ENCODE measurements at places on chromosomes 1 and 21.

- DNase-seq = no peak
Observed at GRCh38 chr1:47703156-47703825, 265.4 kb downstream of the FOXD2 start.

- no peak for DNase-seq
Observed at GRCh38 chr1:157575744-157576143, 22.1 kb downstream of the FCRL4 start.

GRCh38 chr1:162389021-162389818 lies 7.7 kb downstream of the C1orf226 start:
- no peak for DNase-seq

- no peak for DNase-seq
Observed at GRCh38 chr1:119000371-119001180, 12.4 kb upstream of the TBX15 start.

DNA sequence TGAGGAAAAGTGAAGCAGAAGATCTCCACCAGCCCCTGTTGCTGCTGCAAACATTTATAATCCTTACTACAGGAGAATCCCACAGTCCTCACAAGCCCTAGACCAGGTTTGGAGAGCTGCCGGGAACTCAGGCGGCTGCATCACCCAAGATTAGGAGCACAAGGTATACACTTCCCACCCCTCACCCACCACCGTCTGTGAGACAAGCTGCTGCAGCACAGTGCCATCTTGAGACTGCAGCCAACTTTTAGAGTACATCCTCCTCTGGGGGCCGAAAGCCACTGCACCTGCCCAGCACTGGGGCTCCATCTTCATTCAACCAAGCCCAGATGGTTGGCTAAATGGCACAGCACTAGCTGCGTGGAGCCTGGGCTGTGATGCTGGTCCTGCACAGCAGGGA lies 13.8 kb downstream of the OLFML3 start:
- no peak for DNase-seq

GRCh38 chr1:117735045-117735992 lies 129.5 kb downstream of the TENT5C start:
- DNase-seq = no peak

DNA sequence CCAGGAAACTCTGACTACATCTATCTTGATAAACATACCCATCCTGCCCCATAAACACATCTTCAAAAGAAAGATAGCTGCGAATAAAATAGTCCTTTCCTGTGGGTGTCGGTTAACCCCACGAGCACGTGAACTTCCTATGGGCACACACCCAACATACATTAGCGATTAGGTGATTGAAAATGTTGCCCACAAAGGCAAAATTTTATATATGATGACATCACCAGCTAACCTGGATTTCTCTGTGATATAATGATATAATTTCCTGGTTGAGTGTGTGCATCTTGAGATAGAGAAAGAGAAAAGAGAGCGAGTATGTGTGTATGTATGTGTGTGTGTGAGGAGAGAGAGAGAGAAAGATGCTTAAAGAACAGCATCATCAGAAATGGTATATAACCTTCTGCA lies 296.1 kb downstream of the PTPRC start:
- DNase-seq = peak; percentile 39

GRCh38 chr1:212774584-212774983 lies 17.0 kb downstream of the NSL1 start:
- no peak for DNase-seq

GRCh38 chr1:214364786-214365295 lies 83.9 kb downstream of the SMYD2 start:
- DNase-seq = no peak

GRCh38 chr1:5885471-5886139 lies 106.6 kb downstream of the NPHP4 start:
- no peak for DNase-seq

DNA sequence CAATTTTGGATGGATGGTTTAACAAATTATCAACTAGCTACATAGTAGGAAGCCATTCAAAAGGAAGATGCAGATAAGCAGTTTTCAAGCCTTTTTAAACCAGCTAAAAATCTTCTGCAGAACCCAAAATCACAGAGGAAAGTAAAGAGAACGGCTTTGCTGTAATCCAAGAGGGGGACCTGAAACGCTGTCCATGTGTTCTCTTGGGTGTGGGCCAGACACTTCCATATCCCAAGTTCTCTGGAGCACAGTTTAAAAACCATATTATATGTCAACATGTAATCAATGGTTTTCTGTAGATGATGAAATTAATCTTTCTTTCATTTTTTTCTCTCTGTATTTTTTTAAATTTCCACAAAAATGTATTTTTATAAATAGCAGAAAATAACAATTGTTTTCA lies 90.5 kb downstream of the SELENOF start:
- no peak for DNase-seq

- no peak for DNase-seq
Observed at GRCh38 chr1:37797750-37798345, 4.2 kb downstream of the MANEAL start.

DNA sequence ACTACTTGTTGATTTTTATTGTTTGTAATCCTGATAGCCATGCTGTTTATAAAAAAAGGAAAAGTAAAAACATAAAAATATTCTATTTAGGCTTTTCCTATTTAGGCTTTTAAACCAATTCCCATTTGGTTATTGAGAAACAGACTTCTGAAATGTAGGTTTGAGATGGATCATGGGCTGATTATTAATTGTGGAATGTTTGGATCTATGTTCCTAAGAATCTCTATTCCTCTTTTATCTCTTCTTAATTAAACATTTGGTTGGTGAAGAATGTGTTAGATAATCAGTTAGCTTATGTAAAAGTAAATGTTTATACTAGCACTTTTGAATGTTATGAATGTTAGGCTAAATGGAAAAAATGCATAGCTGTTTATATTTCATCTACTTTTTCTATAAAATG lies 97.4 kb downstream of the ATF6 start:
- DNase-seq = no peak

Data from stimulated activated CD8-positive, alpha-beta memory T cell treated with anti-CD3 and anti-CD28 coated beads, Interleukin-7, amount 100 ng/mL, for 1 hour (primary cell).